Karpas-422 (cell line): ENCODE measurements at places on chromosomes 6 and 20.

- no peak for DNase-seq
These were observed 77.5 kb downstream of the GINS1 start for GRCh38 chr20:25484911-25485511.

- DNase-seq, result no peak
These were observed 45.1 kb downstream of the MTHFD1L start for GRCh38 chr6:150910561-150910960.

DNA sequence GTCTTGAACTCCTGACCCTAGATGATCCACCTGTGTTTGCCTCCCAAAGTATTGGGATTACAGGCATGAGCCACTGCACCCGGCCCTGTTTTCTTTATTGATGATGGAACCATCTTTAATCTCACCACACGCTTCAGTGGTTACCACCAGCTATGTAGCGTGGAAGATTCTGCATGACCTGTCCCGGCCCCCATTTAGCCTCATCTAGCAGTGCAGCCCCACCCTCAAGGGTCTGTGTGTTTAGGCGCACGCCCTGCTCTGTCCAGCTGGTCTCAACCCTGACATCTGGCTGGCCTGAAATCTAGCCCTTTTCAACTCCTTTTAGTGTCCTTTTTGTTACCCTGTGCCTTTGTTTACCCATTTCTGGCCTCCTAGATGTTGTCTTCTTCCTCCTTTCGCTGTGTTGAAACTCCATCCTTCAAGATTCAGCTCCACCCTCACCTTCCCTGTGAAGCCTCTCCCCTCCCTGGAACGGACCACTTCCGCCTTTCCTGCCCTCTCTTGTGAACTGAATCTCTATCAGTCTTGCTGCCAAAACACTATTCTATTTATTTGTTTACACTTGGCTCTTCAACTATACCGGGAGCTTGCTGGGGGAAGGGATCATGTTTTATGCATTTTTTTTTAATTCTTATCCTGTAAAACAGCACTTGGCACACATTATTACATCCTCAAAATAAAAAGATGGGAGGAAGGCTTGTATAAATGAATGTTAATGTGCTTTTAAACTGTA lies 101.0 kb upstream of the MTHFD1L start:
- peak; percentile 60 for DNase-seq

GRCh38 chr20:16263582-16263981 lies 309.7 kb downstream of the KIF16B start:
- no peak for DNase-seq

DNA sequence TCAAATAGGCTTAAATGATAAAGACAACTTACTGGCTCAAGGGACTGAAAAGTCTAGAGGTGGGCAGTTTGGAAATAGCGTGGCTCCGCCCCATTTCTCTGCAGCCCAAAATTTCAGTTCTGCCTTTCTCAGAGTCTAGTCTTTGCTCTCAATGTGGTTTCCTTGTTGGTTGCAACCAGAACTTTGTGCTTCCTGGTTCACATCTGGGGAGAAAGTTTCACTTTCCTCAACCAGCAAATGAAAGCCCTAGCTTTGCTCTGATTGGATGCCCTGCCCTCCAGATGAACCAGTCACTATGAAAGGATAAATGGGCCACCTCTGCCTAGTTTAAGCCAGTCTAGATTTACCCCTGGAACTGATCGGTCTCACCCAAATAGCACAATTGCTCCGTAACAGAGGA lies 14.9 kb downstream of the SYCP2L start:
- peak; percentile 79 for DNase-seq

GRCh38 chr20:49823152-49823847 lies 10.7 kb downstream of the SLC9A8 start:
- DNase-seq, result no peak

DNA sequence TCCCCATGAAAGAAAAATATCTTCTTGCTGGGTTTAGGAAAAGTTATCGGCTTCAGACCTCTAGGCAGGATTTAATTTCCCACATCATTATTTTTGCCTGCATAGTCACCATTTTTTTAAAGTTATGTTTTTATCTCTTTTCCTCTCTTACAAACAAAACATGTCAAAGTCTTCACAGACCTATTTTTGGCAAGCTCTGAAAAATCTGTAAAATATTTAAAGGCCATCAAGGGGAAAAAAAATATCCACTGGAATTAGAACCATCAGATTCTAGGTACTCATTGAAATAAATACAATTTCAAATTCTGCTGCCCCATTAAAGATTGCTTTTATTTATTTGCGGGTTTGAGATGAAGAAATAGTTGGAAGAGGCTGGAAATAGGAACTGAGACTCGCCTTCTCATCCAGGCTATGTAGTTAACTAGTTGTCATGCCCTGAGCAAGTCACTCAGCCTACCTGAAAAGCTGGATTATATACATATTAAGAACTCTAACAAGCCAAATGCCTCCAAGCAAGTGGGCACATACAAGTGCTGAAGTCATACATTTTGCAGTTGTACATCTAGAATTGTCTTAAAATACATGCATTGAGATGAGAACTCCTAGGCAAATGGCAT lies 101.7 kb upstream of the SASH1 start:
- no peak for DNase-seq

DNA sequence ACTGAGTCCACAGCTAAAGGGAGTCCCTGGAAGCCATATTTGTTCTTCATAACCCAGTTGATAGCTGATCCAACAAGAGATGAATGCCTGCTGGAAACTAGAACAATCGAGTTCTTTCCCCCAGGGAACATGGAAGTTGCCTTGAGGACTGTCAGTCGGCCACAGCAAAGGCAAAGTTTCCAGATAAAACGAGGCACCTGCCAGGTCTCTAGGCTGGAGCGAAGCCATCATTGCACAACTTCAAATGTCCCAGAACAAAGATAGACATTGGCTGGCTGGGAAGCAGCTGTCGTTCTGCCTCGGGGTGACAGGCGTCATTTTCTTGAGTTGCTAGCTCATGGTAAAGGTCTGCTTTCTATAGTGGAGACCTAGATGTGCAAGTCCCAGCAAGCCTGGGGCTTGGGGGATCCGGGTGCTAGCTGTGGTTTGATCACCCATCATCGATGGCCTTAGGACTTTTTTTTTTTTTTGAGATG lies 184.4 kb upstream of the ZNF217 start:
- DNase-seq, result no peak

DNA sequence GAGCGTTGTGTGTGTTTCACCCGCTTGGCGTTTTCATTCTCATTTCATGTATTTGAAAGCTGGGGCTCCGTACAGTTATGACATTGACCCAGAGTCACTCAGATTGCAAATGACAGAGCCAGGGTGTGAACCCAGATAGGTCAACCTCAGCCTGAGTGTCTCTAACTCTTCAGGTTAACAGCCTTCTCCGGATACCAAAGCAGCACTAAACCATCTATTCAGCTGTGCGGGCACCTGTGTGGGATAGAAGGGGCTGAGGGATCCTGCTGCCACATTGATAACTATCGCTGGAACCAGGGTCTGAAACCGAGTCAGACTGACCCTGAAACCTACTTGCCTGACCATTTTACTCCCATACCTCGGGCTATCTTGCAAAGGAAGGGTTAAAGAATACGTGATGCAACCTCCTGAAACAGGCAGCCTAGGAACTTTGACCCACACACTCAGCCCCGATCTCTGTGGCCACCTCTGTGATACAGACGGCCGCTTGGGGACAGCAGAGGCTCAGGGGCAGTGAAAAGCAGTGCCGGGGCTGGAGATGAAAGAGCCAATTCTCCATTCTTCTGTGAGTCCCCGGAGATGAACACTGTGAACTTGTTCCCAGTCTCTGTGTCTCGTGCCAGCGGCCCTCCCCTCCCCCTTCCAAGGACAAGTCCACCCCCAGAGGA lies 233.5 kb upstream of the QKI start:
- no peak for DNase-seq

GRCh38 chr20:14918976-14919375 lies 581.6 kb upstream of the FLRT3 start:
- no peak for DNase-seq

GRCh38 chr6:157228426-157229131 lies 94.7 kb downstream of the TMEM242 start:
- no peak for DNase-seq

GRCh38 chr6:129852257-129852858 lies 8.8 kb downstream of the TMEM244 start:
- DNase-seq, result no peak

- DNase-seq, result peak; percentile 98
These were observed 5.4 kb downstream of the SYS1 start for GRCh38 chr20:45368221-45368980.

DNA sequence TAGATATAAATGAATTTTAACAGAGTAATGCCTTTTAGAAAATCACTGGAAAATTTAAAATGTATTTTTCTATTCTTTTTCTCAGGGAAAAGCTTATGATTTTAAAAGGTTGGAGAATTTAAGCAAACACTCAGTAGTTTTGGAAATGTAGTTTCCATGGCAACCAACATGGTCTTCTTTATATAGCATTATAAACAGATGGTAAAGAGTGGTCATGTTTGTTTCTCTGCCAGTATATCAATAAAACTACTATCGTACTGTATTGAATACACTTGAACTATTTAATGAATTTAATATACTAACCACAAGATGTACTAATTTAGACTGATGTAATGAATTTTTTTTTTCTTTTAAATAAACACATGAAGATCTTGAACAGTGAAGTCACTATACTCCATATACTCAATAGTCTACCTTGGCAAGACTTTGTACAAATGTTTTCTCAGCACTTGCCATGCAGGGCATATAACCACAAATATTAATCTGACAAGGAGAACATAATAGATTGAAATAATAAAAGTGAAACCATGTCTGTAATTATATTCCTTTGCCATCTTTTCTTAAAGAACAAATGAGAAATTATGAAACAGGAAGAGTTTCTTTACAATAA lies 105.5 kb downstream of the PDSS2 start:
- no peak for DNase-seq

DNA sequence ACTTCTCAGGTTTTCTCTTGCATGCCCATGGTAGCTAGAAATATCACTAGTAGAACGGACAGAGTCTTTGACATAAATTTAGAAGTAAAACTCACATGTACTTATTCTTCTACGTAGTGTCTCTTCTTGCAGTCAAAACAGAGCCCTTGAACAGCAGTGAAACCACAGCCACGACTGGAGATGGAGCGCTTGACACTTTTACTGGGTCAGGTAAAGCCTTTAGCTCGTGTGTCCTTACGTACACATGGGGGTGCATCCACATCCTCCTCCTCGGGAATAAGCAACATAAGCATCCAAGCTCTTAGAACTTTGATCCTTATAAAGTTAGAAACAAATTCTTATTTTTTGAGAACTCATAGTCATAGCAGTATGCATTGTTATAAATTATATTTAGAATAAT lies 215.3 kb downstream of the EYA4 start:
- DNase-seq, result no peak

DNA sequence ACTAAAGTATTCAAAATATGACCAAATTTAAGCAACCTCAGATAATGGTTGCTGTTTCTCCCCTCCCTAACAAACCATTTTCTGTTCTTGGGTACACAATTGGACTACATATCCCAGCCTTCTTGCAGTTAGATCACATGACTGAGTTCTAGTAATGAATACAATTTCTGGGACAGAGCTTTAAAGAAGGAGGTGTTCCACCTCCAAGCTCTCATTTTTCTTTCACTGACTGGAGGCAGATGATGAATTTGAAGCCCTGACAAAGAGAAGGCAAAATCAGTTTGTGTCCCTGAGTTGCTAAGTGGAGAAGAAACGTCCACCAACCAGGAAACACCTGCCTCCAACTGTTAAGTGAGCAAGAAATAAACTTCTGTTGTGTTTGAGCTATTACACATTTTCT lies 117.2 kb downstream of the LCA5 start:
- DNase-seq, result no peak
